ENCODE measurements at places on chromosomes 2 and 18. TPM values are rescaled to one million over a fixed set of nuclear protein-coding genes. Genes with fewer than 3 reads are reported as not detected.

AGBL5 gene
- total RNA-seq = 33.3 TPM

- DNase-seq = no peak
Observed at GRCh38 chr2:232833830-232834229, 36.2 kb upstream of the SNORC start.

GRCh38 chr2:152492131-152492530 lies 157.2 kb downstream of the FMNL2 start:
- no peak for DNase-seq

DNA sequence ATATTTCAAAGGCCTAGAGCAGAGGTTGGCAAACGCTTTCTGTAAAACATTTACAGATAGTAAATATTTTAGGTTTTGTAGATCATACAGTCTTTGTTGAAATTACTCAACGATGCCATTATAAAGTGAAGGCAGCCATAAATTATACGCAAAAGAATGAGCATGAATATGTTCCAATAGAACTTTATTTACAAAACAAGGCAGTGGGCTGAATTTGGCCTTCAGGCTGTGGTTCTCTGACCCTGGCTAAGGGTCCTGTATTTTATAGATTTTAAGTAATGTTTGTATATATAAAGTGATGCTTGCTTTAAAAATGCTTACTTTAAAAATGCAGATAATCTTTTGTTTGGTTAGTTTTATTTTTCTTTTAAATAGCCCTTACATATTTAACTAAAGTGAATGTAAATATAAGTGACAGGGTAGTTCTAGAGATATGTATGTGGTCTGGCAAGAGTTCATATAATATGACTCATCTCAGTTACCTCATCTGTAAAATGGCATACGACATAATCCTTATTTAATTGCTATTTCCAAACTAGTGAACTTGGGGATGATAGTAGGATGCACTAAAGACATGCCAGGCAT lies 51.7 kb upstream of the ATP5MC3 start:
- DNase-seq = no peak

Measured in thyroid gland (tissue), 4 donors.